ENCODE measurements at places on chromosomes 7 and 10. TPM values are rescaled to one million over a fixed set of nuclear protein-coding genes. Genes with fewer than 3 reads are reported as not detected.

DNA sequence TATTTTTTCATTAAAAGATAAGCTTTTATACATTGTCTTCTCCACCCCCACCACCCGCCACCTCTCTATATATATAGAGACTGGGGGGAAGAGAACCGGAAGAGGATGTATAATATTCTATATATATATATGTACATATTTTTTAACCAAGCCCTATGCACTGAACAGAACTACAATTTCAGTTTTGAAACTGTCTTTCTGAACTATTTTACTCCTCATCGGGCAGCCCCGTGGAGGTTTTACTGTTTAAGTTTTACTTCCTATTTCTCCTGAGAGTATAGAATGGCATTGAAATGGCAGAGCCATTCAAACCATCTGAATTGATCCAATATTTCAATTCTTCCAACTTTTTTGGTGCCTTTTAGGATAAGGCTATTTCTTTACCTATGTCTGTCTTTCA is 1047.1 kb downstream of the NRG3 start:
- DNase-seq: no peak

GRCh38 chr10:26809973-26810372 is 50.8 kb downstream of the ABI1 start:
- no peak for DNase-seq

LRMDA gene
- not detected for total RNA-seq

DNA sequence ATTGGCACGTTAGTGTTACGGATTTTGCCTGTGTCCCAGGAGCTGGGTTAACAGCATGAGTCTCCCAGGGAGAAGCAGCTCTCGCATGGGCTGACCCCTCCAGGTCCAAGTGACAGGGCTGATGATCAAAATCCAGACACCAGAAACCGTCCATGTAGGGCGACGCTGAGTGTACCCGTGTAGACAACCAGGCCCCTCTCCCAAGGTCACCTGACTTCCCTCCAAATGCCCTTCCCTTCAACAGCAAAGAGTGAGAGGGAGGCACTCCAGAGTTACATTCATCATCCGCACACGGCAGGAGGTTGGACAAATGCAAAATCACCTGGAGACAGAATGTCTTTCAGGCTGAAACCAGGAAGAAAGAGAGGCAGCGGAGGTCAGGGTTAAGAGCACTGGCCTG is 14.9 kb upstream of the HSPA12A start:
- DNase-seq: no peak

DNA sequence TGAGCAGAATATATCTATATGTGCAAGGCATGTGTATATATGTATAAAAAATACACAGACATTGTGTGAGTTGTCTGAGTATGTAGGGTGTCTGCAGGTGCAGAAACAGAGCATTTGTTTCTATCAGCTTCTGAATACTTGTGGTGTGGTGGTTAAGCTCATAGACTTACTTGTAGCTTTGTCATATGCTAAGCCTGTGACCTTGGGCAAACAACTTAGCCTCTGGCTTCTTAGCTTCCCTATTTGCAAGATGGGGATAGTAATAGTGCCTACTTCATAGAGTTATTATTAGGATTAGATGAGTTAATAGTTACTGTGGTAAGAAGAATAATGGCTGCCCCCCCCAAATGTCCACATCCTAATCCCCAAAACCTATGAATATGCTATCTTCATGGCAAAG is 28.2 kb upstream of the PAX2 start:
- DNase-seq: no peak

DNA sequence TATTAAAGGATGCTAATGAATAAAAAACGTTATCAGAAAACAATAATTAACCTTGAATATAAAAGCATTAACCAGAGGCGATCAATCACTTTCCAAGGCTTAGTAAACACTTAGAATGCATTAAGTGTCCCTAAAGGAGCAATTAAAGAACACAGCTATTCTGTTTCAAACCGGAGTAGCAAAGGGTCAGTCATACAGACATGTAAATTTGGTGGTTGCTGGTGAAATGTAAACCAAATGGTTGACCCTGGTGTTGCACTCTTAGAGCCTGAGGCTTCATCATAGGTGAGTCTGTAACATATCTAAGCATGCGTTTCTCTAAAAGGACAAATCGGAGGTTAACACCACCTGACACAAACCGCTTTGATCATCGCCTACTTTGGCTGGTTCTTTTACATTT is 1280.1 kb downstream of the TYW1 start:
- DNase-seq: no peak

- no peak for DNase-seq
Measured at GRCh38 chr7:89826557-89826956, 327.7 kb upstream of the STEAP1 start.

CDHR3 gene
- total RNA-seq: 0.30 TPM

GIMAP4 gene
- total RNA-seq: 145 TPM

DNA sequence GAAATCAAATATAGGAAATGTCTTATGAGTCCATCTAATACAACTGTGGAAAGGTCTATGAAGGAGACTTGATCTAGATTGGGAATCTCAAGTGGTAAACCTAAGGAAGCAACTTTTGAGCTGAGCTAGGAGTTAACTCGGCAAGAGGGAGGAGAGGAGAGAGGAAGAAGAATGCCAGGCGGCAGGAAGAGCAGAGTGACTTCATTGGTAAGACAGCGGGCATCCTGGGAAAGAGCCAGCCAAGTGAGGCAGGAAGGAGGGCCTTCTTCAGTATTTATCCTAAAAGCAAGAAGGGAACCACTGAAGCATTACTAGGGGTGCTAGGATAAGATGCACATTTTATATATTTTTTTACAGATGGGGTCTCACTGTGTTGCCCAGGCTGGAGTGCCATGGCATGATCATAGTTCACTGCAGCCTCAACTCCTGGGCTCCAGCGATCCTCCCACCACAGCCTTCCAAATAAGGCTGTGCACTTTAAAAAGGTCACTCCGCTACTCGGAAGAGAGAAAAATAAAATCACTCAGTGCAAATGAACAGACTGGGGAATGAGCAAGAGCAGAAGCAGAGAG is 2.0 kb downstream of the BCL7B start:
- DNase-seq: no peak

C10orf67 gene
- 0.07 TPM for total RNA-seq

DNA sequence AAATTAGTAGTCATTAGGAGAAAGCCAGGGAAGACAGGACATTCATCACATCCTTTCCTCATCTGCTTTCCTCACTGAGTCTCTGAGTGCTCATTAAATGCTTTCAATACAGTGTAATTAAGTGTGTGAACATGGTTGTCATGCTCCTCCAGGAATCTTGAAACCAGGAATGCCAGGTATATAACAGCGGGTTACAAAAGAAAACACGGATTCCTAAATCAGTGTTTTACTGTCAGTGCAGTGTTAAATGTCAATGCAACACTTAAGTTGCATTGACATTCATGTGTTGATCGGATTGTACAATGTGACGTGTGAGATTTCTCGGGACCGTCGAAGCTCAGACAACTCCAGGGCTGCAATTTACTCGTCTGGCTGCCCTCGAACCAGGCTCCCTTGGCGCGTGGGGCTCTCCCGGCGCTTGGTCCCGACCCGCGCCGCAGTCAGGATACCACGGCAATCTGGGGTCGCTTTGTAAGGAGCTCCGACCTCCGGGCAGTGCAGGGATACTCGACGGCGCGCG is 455 bp upstream of the SPAG6 start:
- no peak for DNase-seq
